Mesendoderm (in vitro differentiated cells): ENCODE measurements at places on chromosomes 16 and 17.

DNA sequence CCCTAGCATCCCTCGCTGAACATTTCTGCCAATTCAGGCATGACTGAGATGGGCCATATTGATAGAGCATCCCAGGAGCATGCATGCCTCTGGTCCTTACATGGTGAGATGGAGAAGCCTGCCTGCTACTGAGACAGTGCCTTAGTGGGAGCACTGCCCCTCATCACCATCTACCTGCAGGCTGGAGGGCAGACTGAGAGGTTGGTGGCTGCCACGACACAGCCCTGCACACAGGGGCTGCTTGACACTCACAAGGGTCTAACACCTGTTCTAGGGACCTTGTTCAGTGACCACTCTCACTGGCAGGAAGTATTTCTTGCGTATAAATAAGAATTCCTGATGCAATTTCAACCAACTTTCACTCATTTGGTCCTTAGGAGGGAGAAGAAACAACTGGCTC lies 34.0 kb downstream of the WIPI1 start:
- DNase-seq = no peak

GRCh38 chr17:28839221-28839620 lies 3.4 kb downstream of the FAM222B start:
- DNase-seq = no peak

GRCh38 chr16:4769306-4769638 lies 2.3 kb upstream of the ZNF500 start:
- DNase-seq = no peak

- peak; percentile 37 for DNase-seq
Measured at GRCh38 chr16:46768809-46769208, 20.7 kb upstream of the MYLK3 start.

- no peak for DNase-seq
Measured at GRCh38 chr16:64638766-64639165, 483.1 kb downstream of the CDH11 start.

DNA sequence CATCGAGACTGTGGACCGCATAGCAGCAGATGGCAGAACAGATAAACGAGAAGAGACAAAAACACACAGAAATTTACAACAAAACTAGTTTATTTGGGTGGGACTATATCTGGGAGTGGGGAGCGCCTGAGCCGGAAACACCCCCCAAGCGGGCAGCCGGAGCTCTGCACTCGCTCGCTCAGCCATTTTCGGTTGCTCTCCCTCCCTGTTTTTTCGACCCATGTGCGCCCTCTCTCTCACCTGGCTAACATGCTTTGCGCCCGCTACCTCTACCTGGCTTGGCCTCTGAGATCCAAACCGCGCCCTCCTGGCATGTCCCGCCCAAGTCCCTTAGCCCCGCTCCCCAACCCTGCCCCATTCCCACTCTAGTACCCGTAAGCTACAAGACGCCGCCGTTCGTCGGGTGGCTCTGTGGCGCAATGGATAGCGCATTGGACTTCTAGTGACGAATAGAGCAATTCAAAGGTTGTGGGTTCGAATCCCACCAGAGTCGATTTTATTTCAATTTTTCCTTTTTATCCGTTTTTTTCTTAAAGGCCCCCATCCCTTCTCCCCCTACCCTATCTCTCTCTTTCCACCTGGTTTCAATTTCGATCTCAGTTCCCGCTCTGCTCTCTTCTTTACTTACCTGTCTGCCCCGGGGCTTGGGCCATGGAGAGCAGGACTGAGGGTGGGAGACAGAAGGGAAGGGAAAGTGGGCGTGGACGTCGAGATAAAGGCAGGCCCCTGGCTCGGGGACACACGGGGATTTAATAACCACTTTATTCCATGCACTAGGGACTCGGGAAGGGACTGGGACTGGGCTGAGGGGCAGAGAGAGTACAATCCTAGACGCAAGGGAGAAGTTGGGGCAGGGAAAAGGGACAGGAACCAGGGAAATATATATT lies 2.4 kb upstream of the ALOXE3 start:
- peak; percentile 93 for DNase-seq

DNA sequence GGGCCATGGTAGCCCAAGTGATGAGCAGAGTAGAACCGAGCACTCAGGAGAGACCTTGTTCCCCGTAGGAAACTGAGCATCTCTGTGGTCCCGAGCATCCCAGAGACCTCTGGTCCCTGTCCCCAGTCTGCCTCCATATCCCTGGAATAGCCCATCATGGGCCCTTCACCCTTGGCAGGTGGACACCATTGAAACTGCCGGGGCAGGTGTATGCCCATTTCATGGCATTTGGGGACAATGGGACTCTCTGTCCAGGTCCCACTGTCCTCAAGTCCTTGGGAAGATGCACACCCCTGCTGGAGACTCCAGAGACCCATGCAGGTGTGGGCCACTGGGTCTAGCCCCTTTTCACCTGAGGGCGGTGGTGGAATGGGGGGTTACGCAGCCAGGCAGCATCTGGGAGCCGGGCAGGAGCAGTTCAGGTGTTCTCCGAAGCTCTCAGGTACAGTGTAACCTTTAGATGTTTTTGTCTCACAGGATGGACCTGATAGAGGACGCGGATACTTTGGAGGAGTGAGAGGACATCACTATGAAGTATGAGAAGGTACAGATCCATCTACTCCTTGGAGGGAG lies 75.9 kb downstream of the GOSR1 start:
- no peak for DNase-seq

- DNase-seq = no peak
Measured at GRCh38 chr17:71063127-71063526, 893.8 kb downstream of the KCNJ2 start.

DNA sequence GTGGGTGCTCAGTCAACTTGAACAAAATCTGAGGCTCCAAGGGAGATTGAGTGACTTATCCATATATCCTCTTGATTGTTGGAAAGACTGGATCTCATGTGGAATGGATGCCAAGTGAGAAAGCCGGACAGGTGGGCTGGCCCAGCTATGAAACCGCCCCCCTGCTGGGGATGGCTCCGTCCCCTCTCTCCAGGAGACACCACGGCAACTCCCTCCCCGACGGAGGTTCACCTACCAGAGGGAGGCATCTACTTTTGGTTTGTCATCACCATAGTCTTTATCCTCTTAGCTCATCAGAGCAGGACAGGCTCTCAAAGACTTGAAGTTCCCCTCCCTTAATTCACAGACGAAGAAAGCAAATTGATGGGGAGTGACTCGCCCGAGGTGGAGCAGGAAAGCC lies 1.8 kb upstream of the ALG1 start:
- DNase-seq = no peak
